ENCODE measurements at places on chromosomes 2 and 18.

GRCh38 chr2:98985905-98986666, 50.1 kb upstream of the CRACDL start:
- DNase-seq = peak; percentile 1

GRCh38 chr2:121260370-121261154, 24.4 kb downstream of the TFCP2L1 start:
- peak; percentile 96 for DNase-seq

GRCh38 chr2:16716024-16716423, 50.4 kb upstream of the CYRIA start:
- DNase-seq = no peak

DNA sequence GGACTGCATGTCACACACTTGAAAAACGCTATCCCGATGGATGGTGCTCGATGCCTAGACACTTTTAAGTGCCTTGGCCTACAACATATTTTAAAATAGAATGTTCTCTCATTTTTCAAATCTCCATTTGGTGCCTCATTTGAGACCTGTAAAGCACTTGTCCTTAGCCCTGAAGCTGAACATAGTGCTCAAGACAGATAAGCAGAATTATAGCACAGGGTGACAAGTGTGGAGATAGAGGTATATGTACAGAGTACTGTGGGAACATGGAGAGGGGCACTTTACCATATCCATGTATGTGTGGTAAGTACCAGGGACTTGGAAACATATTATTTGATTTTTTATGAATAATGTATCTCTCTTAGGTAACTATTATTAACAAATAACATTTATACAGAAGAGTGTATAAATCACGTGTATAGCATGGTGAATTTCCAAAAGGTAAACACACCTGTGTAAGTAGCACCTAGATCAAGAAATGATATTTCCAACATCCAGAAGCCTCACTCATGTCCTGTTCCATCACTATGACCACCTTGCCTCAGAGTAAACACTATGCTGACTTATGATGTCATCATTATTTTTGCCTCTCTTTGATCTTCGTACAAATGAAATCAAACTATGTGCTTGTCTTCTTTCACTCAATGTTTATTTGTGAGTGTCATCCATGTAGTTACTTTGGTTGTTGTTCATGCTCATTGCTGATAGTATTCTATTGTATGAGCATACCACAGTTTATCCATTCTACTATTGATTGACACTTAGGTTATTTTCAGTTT, 103.6 kb downstream of the BABAM2 start:
- no peak for DNase-seq

- no peak for DNase-seq
These were observed 152.7 kb upstream of the ALPP start for GRCh38 chr2:232225895-232226294.

DNA sequence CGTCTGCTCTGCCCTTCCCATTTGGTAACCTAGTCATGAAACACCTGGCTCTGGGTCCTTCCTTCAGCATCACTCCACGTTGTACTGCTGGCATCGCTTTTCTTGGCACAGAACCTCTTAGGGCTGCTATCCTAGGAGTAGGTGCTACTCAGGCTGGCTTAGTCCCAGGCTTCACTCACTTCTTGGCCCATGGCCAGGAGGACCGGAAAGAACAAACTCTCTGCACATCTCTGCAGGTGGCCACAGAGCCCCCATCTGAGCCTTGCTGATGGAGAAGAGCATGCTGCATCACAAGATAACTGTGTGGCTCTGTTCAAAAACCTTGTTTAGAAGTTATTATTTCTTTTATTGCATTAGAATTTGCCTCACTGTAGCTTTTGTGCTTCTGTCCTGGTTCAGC, 447.2 kb upstream of the TNP1 start:
- DNase-seq = peak; percentile 70

GRCh38 chr2:8872821-8873432, 35.5 kb upstream of the KIDINS220 start:
- DNase-seq = peak; percentile 73
